Inflammatory macrophage treated with lipopolysaccharide for 4 hours (primary cell): ENCODE measurements at places on chromosomes 12 and 14.
A peak's percentile ranks its signal among the peaks of the same experiment; 100 is the strongest.

DNA sequence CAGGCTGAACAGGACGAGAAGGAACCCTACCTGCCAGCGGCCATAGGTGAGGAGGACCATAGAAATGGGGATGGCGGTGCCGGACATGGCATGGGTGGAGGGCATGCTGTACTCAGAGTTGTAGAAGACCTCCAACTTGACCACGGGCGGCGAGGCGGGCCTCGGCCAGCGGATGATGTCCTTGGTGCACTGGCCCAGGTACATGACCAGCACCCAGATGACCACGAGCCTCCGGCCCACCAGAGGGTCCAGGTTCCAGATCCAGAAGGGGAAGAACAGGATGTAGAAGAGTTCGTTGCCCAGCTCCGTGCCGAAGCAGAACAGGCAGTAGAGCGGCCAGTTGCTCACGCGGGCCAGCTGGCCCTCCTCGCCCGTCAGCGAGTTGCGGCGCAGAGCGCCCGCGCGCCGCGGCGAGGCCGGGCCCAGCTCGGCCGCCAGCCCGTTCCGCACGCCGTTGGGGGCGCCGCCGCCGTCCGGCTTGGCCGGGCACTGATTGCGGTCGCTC is 582 bp downstream of the SGPP1 start:
- peak; percentile 51 for DNase-seq

DNA sequence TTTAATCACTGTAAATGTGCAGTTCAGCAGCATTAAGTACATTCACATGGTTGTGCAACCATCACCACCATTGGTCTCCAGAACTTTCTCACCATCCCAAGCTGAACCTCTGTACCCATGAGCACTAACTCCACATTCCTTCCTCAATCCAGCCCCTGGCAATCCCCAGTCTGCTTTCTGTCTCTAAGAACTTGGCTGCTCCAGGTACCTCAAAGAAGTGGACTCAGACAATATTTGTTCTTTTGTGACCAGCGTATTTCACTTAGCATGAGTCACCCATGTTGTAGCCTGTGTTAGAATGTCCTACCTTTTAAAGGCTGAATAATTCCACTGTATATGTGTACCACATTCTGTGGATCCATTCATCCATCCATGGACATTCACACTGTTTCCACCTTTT is 64.6 kb downstream of the SLC24A4 start:
- DNase-seq, result no peak

- no peak for DNase-seq
Measured at GRCh38 chr12:100794441-100795173, at the start of gene ANO4. TSS of gene ANO4 (plus strand) at chr12:100794776. CDS start at chr12:100901786, 107,010 bp downstream.

DNA sequence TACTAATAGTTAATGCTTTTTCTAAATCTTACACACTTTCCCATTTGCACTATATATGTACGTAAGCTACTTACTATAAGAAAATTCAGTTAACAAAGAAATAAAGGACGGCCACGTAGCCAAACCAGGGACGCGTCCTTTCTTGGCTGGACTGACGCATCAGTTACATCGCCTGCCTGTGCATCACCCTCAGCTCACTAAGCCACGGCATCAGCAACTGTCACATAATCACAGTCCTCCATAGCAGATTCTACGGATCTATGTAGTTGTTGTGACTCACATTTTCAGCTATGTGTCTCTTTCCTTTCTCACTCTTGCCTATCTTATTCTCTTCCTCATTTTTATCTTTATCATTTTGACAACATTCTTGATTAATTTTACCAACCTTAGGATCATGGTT is 38.1 kb upstream of the C12orf50 start:
- DNase-seq, result no peak

DNA sequence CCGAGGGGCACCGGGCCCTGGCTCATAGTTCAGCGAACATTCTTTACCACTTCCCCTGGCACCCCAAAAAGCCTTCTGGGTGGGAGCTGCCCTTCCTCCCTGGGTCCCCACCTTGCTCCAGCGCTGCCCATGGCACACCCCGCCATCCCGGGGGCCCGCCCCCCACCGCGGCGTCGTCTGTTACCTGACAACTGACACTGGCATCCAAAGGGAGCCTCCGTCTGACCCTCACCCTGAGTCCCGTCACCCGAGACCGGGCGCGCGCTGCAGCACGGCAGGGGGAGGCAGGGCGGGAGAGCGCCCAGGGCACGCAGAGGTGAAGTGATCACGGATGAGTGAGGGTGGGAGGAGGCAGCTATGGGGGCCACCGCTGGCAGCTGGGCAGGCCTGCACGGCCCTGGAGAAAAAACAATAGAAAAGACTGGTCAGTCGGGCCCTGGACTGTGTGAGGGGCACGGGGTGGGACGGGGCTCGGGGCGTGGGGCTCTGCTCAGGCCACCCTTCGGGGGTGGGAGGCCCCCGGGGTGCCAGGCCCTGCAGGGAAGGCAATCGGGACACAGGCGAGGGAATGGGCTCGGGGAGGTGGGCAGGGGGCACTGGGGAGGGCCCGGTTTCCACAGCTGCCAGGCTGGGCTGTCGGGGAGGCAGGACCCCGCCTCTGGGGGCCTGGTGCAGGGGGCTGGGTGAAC is 40.7 kb downstream of the BCL11B start:
- no peak for DNase-seq

GRCh38 chr14:57930241-57930975 is 64.5 kb upstream of the SLC35F4 start:
- no peak for DNase-seq

GRCh38 chr14:67852926-67853604 is 33.5 kb downstream of the RAD51B start:
- DNase-seq, result peak; percentile 88

DNA sequence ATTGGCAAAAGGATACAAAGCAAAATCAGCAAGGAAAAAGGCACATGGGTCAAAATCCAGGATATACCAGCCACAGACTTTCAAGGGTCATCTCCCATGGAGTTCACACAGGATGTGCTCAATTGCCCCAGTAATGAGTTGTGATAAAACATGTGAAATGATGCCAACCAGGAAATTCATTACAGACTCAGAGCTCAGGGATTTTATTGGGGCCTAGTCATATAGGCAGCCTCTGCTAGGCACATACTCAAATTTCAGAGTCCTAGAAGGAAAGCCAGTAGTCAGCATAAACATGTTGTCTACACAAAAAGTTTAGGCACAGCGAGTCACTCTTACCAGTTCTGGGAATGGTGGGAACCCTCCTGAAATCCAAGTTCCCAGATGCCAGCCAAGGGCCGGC is 64.4 kb upstream of the OSBPL8 start:
- no peak for DNase-seq

GRCh38 chr12:93229494-93230325 is 148.0 kb upstream of the NUDT4 start:
- DNase-seq, result peak; percentile 60

DNA sequence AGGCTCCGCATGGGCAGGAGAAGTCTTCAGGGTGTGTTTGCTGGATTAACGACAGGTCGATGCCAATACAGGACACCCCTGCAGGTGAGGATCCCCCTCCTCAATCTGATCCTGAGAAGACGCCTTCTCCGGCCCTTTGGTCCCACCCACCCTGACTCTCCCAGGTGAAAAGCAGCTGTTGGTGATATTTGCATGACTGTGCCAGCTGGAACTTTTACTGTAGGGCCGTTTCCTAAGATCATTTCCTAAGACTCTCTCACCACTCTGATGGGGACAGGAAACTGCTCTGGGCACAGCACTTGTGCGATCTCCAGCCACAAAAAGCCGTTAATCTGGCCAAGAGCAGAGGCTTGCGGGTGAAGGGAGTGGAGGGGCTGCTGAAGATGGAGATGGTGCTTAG is 16.8 kb upstream of the EIF5 start:
- DNase-seq, result peak; percentile 33

- DNase-seq, result no peak
Measured at GRCh38 chr12:66456612-66457011, 154.3 kb downstream of the HELB start.

DNA sequence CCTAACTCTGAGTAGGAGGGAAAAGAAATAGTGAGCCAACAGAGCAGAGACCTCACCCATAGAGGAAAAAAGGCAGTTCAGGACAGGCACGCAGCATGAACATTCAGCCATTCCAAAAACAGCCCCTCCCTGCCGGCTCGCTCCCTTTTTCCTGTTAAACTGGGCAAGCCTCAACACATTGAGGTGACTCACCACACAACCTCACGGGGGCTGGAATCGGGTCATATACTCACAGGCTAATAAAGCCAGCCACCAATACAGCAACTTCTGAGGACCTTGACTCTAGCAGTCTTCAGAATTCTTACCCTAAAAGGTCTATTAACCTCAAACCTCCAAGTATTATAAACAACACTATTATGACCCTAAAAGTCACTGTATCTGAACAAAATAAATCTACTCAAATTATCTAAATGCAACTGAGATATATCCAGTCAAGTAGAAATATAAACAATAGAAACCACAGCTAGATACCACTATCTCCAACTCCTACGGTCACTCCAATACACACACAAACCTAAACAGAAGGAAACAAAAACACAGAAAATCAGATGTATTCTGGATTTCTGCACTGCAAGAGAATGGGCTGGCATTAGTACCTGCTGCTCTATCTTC is 6.3 kb downstream of the YBX3 start:
- no peak for DNase-seq

DNA sequence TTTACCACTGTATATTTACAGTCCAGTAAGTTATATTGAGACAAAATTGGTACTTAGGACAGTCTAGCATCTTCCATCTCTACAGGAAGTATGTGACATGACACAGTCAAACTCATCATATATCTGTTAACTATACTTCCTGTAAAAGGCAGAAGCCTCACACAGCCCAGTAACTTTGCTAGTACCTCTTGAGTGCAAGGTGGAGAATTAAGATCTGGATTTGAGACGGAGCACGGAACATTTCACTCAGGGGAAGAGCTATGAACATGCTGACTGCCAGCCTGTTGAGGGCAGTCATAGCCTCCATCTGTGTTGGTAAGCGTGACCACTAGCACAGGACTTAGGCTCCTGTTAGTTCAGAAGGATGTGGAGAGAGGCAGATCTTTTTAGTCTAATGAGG is 333.7 kb upstream of the OR4E1 start:
- DNase-seq, result no peak

GRCh38 chr14:88232771-88233170 is 90.3 kb downstream of the KCNK10 start:
- no peak for DNase-seq

DNA sequence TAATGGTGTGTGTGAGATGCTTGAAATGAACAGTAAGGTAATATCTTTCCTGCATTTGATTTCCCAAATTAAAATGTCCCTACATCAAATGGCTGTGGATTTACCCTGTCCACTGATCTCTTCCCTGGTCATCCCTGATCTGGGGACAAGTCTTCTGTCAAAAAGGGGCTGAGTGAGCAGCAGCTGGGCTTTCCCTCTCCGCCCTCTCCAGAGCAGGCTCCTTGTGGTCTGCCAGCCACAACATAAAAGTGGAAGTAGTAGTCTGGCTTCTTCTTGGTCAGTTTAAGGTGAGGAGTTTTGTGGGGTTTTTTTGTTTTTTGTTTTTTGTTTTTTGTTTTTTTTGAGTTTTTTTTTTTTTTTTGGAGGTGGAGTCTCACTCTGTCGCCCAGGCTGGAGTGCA is 25.2 kb upstream of the PLXNC1 start:
- DNase-seq, result peak; percentile 67

DNA sequence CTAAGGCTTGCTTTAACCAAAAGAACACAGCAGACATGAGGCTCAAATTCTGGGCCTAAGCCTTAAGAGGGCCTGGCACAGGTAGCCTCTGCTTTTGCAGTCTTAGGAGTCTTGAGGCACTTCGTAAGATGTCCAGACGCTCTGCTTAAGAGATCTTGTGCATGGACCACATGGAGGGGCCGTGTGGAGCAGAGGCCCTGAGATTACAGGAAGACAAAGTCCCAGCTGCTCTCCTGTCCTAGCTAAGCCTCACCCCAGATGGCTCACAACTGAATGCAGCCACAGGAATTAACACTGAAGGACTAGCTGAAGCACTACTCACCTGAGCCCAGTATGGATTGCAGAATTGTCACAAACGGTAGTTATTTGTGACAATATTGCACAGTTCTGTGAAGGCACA is 446.0 kb downstream of the PDZRN4 start:
- no peak for DNase-seq

GRCh38 chr14:100556936-100557505 is 30.2 kb downstream of the BEGAIN start:
- no peak for DNase-seq

DNA sequence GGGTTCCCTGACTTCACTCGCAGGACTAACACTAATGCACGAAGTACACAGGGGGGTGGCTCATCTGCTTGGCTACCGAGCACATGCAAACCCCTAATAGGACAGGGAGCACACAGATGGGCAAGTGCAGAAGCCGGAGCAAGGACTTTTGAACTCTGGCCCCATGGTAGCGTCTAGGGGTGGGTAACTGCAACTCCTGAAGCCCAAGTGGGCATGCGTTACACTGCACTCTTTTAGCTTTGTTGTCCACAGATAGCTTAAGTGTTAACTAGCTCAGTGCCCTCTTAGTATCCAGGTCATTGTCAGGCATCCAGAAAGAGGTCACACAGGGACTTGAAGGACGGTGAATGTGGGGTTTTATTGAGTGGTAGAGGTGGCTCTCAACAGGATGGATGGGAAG is 3.0 kb upstream of the BLTP3B start:
- DNase-seq, result no peak

- no peak for DNase-seq
Measured at GRCh38 chr14:56331592-56332216, 213.5 kb downstream of the PELI2 start.

GRCh38 chr14:20631880-20632389 is 9.6 kb downstream of the OR6S1 start:
- DNase-seq, result no peak

DNA sequence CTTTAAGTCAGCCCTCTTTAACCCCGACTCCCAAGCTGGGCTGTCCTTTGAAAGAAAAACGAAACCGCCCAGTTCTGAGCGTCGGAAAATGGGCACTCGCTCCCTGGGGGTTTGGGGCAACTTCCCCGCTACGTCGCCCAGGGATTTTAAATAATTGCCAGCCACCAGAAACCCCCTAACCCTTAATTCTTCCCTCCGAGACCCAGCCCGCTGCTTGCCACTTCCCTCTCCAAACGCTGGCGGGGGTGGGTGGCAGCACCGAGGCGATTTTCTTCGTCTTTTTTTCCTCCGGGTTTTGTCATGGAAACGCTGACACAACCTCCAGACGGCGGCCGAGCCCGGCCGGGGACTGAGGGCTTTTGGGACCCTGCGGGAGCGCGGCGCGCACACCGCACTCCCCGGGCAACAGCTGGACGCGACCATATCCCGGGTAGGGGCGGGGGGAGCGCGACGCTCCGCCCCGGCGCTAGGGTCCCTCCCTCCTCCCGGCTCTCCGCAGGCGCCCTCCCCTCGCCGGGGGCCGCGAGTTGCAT is at the start of gene CHST11:
CHST11 (plus strand) TSS at position 532 of the 533 bp plus-strand sequence.
- peak; percentile 83 for DNase-seq

- DNase-seq, result peak; percentile 54
Measured at GRCh38 chr12:132500142-132500855, 10.3 kb downstream of the FBRSL1 start.

GRCh38 chr14:99772371-99773283 is 20.6 kb upstream of the EML1 start:
- no peak for DNase-seq

- DNase-seq, result no peak
Measured at GRCh38 chr14:34081101-34081575, 130.3 kb upstream of the EGLN3 start.

DNA sequence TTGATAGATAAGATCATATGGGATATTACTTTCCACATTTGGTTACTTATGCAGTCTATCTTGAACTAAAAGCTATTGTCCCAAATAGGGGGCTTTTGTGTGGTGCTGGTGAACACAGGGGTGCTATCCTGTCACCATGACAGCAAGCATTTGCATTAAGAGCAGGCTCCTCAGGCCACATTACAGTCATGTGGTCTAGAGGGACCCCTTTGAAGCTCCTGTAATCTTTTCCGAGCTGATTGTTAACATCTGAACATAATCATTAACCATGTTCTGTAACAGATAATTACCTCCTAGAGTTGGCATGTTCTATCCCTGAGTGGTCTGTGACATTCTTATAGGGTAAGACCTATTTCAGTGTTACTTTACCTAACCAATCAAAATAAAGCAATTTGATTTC is 178.8 kb downstream of the KTN1 start:
- DNase-seq, result no peak
